ENCODE measurements at places on chromosomes 6 and 20. TPM values are rescaled to one million over a fixed set of nuclear protein-coding genes. Genes with fewer than 3 reads are reported as not detected.

The CD24 gene
- 192 TPM for polyA plus RNA-seq

The LAMA4 gene
- polyA plus RNA-seq: 0.08 TPM

The MANEA gene
- 2.9 TPM for polyA plus RNA-seq

The PLTP gene
- polyA plus RNA-seq: 82.8 TPM

The C4B gene
- polyA plus RNA-seq: 1.6 TPM

The PLA2G7 gene
- polyA plus RNA-seq: 5.1 TPM

The MAS1 gene
- polyA plus RNA-seq: not detected

The CLPSL2 gene
- not detected for polyA plus RNA-seq

The DCDC2 gene
- polyA plus RNA-seq: 0.23 TPM

The CST4 gene
- polyA plus RNA-seq: not detected

The PTCRA gene
- polyA plus RNA-seq: not detected

The LPIN3 gene
- 9.2 TPM for polyA plus RNA-seq

The VSTM2L gene
- 0.26 TPM for polyA plus RNA-seq

The ENPP5 gene
- polyA plus RNA-seq: 0.41 TPM

The SLC44A4 gene
- polyA plus RNA-seq: 0.16 TPM

The LY6G6C gene
- polyA plus RNA-seq: 0.28 TPM

The ADGRF4 gene
- 2.0 TPM for polyA plus RNA-seq

The PARD6B gene
- polyA plus RNA-seq: 1.0 TPM

The ANKRD66 gene
- not detected for polyA plus RNA-seq

The C2 gene
- polyA plus RNA-seq: 0.09 TPM

The HACE1 gene
- 2.6 TPM for polyA plus RNA-seq

The SYCP2 gene
- 0.04 TPM for polyA plus RNA-seq

The CNR1 gene
- not detected for polyA plus RNA-seq

The CST2 gene
- not detected for polyA plus RNA-seq

The RGS17 gene
- polyA plus RNA-seq: 0.06 TPM

The DACT2 gene
- polyA plus RNA-seq: 0.51 TPM

The THBD gene
- 1.8 TPM for polyA plus RNA-seq

The RAB32 gene
- 96.0 TPM for polyA plus RNA-seq

The MLN gene
- polyA plus RNA-seq: not detected

The AIF1 gene
- not detected for polyA plus RNA-seq

The ZNF451 gene
- polyA plus RNA-seq: 5.7 TPM

The COL21A1 gene
- 0.02 TPM for polyA plus RNA-seq

The SLC22A2 gene
- not detected for polyA plus RNA-seq

The KHDC1L gene
- polyA plus RNA-seq: 0.14 TPM

The THBS2 gene
- polyA plus RNA-seq: 85.3 TPM

The RHAG gene
- not detected for polyA plus RNA-seq

The OPRL1 gene
- 0.14 TPM for polyA plus RNA-seq

The SAPCD1 gene
- 2.6 TPM for polyA plus RNA-seq

The PTCHD4 gene
- 0.13 TPM for polyA plus RNA-seq

The WFDC13 gene
- not detected for polyA plus RNA-seq

The OPRM1 gene
- not detected for polyA plus RNA-seq

The ZSWIM3 gene
- polyA plus RNA-seq: 1.5 TPM

The SH3BGRL2 gene
- polyA plus RNA-seq: 2.0 TPM

The OLIG3 gene
- not detected for polyA plus RNA-seq

The XKR7 gene
- polyA plus RNA-seq: not detected

The ALDH5A1 gene
- 0.20 TPM for polyA plus RNA-seq

The GTSF1L gene
- not detected for polyA plus RNA-seq

The HCRTR2 gene
- not detected for polyA plus RNA-seq

The MYLK4 gene
- 0.08 TPM for polyA plus RNA-seq

The PERP gene
- 213 TPM for polyA plus RNA-seq

The FAM184A gene
- polyA plus RNA-seq: 0.07 TPM

The LINC00237 gene
- polyA plus RNA-seq: not detected

The PROKR2 gene
- not detected for polyA plus RNA-seq

The IRAK1BP1 gene
- polyA plus RNA-seq: 1.9 TPM

The GGTLC1 gene
- polyA plus RNA-seq: not detected

The FRK gene
- 0.45 TPM for polyA plus RNA-seq

The ACAT2 gene
- polyA plus RNA-seq: 296 TPM

The LKAAEAR1 gene
- polyA plus RNA-seq: 0.12 TPM

All from foreskin keratinocyte (primary cell).